Mesendoderm (in vitro differentiated cells): ENCODE measurements at places on chromosomes 2 and 18.
A peak's percentile ranks its signal among the peaks of the same experiment; 100 is the strongest.

GRCh38 chr2:159849160-159849813, 51.3 kb upstream of the CD302 start:
- DNase-seq: no peak

DNA sequence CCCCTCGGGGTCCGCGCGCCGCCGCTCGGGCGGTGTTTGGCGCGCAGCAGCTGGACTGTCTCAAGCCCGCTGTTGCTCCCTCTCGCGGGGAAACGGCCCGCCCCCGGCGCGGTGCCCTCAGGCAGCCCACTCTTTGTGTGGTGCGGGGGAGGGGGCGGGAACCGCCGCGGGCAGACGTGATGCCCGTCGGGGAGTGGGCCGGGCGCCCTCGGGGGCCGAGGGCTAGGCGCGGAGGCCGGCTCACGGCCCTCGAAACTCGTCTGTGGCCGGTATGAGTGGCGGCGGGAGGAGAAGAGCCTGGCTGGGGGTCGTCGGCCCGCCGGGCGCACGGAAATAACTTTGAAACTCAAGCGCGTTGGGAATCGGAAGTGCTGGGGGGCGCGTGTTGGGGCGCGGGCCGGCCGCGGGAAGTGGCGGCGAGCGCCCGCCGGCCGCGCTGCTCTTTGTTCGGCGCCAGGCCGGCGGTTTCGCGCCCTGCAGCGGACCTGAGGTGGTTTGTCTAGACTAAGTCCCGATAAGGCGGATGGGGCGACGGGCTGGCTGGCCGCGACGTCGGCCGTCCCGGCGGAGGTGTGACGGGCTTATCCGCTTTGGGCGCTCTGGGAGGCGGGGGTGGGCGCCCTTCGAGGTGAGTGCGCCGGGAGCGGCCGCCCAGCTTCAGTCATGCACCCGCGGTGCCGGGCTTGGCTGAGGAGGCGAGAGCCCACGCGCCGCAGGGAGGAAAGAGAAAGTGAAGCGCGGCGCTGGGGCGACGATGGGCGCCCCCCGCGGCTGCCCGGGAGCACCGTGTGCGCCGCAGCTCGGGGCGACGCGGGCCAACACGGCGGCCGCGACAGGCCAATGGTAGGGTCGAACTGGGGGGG, 679 bp downstream of the PTMA start:
- peak; percentile 51 for DNase-seq

DNA sequence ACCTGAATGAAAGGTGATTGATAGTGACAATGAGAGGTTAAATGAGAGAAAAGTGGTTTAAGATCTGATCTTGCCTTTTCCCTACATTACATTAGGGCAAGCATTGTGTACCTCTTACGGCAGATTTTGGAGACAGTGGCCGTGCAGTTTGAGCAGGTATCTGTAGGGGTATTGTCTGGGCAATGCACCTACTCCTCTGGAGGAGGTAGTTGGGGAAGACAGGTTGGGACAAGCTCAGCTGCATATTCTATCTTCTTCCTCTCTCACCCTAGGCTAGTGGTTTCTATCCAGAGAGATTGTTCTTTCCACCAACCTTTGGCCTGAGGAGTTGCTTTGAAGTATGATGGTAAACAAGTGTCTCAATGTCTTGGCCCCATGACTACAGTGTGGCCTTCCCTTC, 323.2 kb downstream of the CYP26B1 start:
- DNase-seq: no peak

DNA sequence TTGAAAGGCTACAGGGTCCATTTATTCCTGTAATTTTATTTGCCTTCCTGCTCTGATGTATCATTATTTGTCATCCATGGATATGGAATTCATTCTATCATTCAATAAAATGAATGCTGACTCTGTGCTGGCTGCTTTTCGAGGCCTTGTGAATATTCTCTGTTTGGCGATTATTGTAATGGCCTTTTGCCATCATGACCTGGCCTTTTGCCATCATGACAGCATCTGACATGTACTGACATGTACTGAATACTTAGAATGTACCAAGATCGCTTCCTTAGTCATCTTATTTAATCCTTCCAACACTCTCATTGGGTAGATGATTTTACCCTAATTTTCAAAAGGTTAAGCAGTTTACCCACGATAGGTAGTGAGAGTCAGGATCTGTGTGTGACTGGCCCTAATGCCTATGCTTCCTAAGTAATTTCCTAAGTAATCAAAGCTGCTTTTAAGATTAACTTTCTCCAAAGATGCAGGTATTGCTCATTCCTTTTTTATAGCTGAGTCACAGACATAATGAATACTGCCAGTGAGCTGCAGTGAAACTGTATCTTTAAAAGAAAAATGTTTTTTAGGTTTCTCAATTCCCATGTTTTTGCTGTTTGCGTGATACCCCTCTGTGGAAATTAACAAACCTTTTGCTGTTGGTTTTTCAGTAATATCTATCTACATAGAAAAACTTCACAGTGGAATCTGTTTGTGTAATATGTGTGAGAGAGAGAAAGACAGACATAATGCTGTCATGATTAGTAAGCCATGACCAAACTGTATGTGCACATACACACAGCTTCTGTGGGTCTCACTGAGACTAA, 127.8 kb downstream of the CERS6 start:
- DNase-seq: no peak

- DNase-seq: no peak
Measured at GRCh38 chr18:59123588-59124369, 15.9 kb upstream of the SEC11C start.
